ENCODE measurements at places on chromosomes 7 and 10.

DNA sequence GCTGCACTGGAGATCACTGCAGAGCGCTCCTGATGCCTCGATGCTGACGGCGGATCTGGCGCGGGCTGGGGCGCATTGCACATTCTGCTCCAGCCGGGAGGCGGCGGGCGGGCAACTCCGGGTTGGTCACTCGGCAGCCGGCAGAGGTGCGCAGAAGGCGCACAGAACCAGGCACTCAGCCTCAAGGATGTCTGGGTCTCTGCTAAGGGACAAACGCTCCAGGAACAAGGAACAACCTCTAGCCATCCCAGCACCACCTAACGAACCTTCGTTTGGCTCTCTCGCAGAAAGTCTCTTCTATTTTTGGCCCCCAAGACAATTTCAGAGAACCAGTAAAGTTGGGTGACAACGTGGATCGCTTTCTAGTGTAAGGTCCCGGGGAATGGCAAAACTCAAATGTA is 254.6 kb downstream of the OTUD1 start:
- no peak for DNase-seq

DNA sequence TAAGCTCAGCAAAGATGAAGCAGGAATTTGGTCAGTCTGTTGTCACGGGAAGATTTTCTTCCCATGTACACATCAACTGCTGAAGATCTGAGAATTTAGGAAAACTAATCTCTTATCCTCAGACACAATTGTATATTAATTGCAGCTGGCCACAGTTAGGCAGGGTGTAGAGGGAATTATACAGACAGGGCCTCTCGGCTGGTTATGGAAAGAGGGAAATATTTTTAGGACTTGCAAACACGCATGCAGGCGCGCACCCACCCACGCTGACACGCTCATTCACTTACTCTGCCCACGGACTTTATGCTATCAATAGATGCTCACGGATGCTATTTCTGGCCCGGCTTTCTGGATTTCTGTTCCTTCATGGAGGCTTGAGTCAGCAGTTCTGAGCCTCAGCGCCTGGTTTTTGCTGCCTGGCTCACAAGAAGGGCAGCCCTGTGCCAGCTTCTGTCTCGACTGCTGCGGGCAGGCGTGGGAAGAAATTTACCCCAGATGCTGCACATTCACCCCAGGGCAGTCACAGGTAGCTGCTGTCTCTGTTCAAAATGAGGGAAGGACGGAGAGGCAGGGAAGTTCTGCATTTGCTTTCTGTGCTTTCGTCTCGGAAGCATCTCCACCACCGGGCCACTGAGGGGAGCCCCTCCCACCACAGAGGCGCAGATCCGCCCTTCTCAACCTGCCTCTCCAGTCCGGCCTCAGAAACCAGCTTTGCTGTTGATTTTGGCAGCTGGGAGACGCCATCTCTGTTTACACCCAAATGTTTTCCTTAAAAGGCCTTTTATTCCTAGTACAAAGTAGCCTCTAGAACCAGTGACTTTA is 116.3 kb upstream of the BTBD16 start:
- DNase-seq: no peak

GRCh38 chr7:906776-907157 is 30.4 kb downstream of the GET4 start:
- no peak for DNase-seq

GRCh38 chr10:102147561-102147960 is 4.6 kb upstream of the NOLC1 start:
- no peak for DNase-seq

DNA sequence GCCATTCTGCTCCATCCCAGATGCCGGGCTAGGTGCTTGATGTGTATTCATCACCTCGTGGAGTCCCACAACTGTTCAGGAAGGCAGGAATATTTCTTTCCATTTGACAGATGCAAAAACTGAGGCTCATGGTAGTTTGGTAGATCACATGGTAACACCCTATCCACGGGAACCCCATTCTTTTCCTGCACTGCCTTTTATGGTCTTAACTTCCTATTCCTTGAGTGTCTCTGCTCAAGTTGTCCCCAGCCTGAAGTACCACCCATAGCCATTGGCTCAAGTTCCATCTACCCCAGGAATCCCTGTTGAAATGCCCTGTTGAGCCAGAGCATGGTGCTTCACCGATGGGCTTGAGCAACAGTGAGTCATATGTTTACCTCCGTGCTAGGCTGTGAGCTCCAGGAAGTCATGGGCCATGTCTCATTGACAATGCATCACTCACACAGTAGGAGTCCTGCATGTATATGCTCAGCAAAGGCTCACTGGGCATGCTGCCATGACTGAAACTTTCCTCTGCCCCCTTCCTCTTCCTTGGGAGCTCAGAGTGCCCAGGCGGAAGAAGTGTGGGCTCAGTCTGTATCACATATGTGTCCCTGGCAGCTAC is 71.7 kb upstream of the ADAM12 start:
- DNase-seq: no peak

GRCh38 chr10:87860156-87860795 is 3.1 kb downstream of the KLLN start:
- DNase-seq: no peak

DNA sequence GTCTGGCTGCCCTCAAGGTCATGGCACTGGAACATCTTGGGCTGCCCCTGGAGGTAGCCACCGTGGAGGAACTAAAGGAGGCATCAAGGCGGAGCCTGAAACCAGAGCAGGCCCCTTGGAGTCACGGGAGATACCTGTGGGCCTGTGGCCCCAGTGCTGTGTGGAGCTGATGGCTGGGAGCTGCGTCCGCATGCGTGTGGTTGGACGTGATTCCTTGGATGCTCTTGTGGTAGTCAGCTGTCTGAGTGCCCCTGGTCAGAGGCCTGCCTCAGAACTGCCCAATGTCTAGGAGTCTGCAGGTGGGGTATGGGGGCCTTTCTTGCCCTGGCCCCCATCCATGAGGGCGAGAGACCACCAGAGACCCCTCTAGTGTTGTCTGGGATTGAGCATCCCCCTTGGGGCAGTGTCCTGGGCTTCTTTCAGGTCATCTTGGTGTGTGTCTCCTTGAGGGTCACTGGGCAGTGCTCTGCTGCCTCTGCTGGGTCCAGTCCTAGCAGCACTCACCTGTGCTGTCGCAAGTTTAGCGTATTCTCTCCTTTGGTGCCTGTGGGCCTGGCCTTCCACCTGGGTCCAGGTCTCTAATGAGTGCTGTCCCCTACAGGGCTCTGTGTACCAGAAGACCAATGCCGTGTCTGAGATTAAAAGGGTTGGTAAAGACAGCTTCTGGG is 8.1 kb downstream of the PGAM2 start:
- DNase-seq: no peak

All from stimulated activated CD8-positive, alpha-beta memory T cell treated with anti-CD3 and anti-CD28 coated beads, Interleukin-7, amount 100 ng/mL, for 24 hours (primary cell).